ENCODE measurements at places on chromosomes 5 and 9.

GRCh38 chr5:64331597-64332277, 166.1 kb downstream of the RNF180 start:
- no peak for DNase-seq

GRCh38 chr5:54229041-54229780, 81.2 kb downstream of the ARL15 start:
- peak; percentile 50 for DNase-seq

GRCh38 chr5:167877924-167878323, 413.5 kb upstream of the WWC1 start:
- no peak for DNase-seq

DNA sequence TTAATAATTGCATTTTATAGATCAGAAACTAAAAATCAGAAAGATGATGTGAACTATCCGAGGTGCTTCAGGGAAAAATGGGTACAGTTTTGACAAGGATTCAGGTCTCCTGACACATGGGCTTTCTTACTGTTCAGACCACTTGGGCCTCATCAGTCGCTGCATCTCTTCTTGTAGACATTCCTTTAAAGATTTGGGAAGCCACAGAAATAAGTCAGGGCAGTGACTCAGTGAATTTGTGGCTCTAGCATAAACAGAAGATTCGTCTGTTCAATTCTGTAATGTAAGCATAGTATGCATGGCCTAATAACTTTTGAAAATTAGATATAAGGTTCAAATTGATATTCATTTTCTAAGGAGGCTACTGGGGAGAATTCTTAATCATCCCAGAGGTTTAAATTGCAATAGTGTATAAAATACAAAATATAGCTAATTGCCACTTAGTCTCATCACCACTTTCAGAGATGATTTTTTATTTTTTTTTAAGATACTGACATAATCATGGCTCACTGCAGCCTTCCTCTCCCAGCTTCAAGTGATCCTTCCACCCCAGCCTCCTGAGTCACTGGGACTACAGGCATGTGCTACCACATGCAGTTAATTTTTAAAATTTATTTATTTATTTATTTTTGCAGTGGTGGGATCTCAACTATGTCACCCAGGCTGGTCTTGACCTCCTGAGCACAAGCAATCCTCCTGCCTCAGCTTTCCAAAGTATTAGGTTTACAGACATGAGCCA, 48.9 kb downstream of the RASEF start:
- DNase-seq: no peak

DNA sequence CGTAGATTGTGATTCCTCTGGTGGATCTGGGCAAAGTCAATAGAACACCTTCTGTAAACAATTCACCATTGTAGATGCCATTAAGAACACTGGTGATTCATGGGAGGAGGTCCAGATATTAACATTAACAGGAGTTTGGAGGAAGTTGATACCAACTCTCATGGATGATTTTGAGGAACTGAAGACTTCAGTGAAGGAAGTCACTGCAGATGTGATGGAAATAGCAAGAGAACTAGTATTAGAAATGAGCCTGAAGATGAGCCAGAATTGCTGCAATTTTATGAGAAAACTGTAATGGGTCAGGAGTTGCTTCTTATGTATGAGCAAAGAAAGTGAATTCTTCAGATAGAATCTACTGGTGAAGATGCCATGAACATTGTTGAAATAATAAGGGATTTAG, 26.9 kb downstream of the TCERG1 start:
- DNase-seq: no peak

DNA sequence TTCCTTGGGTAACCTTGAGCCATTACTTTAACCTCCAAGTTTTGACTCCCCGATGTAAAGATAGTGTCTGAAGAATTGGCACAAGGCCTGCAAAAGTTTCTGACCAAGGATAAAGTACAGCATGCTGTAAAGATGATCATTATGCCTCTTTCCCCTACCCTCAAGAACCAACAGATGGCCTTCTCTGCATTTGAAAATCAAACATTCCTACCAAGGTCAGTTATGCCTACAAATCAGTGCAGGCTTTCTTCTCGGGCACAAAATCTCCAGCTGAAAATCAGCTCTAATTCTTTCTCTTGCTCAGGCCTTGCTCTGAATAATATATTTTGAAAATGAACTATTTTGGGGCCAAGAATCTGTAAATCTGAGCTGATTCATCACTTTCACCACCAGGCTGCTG, 59.7 kb downstream of the PPP2R2B start:
- DNase-seq: no peak

DNA sequence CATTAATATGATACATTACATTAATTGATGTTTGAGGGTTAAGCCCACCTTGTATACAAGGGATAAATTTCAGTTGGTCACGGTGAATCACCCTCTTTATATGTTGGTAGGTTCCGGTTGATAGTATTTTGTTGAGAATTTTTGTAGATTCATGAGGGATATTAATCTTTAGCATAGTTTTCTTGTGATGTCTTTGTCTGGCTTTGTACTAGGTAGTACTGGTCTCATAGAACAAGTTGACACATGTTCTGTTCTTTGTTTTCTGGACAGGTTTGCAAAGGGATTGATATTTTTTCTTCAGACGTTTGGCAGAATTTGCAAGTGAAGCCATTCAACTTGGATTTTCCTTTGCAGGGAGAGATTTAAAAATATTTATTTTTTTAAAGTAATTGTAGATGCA, 49.1 kb upstream of the CLK4 start:
- no peak for DNase-seq

DNA sequence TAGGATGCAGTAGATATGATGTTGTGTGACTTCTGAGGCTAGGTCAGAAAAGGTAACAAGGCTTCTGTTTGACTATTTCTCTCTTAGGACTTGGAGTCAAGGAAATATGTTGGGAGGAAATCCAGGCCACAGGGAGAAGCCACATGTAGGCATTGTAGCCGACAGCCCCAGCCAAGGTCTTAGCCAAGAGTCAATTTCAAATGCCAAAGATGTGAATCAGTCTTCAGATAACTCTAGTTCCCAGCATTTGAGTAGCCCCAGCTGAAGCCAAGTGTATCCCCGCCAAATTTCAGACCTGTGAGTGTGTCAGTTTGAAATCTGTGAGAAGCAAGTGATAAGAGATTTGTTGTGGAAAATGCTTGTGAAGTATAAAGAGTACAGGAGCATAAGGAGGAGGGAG, 38.1 kb upstream of the ISL1 start:
- DNase-seq: no peak

- no peak for DNase-seq
Measured at GRCh38 chr9:94767331-94768072, 41.0 kb downstream of the AOPEP start.

GRCh38 chr9:73219985-73220626, 68.4 kb downstream of the ANXA1 start:
- DNase-seq: peak; percentile 22

GRCh38 chr5:150507474-150508276, at the start of gene NDST1:
Gene NDST1 (plus strand): TSS chr5:150508131. CDS start chr5:150521255, 13,124 bp downstream.
- no peak for DNase-seq

DNA sequence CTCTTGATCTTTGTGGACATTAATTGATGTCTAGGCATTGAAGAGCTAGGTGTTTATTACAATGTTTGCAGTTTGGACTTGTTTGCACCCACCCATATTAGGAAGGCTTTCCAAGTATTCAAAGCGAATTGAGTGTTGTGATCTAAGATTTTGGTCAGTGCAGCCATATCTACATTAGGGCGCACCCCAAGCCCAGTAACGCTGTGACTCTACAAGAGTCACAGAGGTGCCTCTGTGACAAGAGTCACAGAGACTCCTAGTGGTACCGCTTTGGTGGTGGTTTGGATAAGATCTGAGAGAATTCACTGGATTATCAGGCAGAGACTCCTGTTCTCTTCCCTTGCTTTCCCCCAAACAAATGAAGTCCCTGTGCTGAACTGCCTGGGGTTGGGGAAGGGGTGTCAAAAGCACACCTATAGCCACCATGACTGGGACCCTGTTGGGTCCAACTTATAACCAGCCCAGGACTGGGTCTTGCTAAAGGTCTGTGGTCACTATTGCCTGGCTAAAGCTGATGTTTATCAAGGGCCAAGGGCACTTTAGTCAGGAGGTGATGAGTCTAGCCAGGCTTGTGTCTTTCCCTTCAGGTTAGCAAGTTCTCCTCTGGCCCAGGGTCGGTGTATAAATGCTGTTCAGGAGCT, 114.1 kb upstream of the RIOK2 start:
- no peak for DNase-seq

DNA sequence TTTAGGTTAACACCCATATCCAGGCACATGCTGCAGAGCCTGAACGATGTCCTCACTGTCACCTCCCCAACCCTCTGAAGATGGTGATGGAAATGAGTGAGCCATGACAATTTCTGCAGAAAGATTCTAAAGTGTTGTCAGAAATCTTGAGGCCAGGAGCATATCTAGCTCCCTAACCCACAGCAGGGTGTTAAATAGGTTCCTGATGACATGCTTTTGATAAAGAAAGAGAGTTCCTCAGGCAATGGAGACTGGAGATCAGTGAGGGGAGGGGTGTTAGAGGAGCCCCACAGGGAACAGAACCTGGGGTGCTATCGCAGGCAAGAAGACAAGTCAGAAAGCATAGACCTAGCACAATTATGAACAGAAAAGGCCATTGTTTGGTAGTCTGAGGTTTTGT, 95.7 kb downstream of the ENC1 start:
- DNase-seq: no peak

- no peak for DNase-seq
Measured at GRCh38 chr5:73319036-73319435, 129.5 kb downstream of the FOXD1 start.

DNA sequence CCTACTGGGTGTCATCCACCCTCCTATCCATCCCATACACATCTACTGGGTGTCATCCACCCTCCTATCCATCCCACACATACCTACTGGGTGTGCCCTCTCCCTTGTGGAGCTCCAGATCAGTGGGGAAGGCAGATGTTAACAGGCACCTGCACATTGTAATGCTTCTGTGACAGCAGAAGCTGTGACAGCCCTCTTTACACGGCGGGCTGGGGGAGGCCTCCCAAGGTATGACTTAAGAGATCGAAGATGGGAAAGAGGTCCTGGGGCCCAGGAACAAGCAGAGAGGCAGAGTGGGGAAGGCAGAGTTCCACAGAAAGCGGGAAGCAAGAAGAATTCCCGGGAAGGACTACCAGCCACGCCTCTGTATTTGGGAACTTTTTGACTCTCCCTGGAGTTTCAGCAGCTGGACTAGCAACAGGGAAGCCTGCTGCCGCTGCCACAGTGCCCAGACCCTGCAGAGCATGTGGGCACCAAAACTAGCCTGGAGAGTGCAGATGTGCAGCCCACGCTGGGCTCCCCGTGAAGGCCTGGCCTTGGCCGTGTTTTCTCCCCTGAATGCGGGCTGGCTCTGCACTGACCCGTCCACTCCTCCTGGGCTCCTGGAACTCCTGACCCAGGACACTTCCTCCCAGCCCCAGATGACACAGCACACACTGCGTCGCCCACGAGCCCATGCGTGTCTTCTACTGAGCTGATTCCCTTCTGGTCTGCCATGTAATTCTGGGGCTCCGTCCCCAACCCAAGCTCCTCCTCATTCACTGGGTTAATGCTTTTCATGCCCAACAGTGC, 9.3 kb downstream of the TOR1A start:
- DNase-seq: no peak

GRCh38 chr9:72808446-72808768, 144.4 kb downstream of the ALDH1A1 start:
- no peak for DNase-seq

- no peak for DNase-seq
Measured at GRCh38 chr5:163439092-163439425, 1.7 kb downstream of the CCNG1 start.

- no peak for DNase-seq
Measured at GRCh38 chr5:158958021-158958994, 141.4 kb downstream of the EBF1 start.

DNA sequence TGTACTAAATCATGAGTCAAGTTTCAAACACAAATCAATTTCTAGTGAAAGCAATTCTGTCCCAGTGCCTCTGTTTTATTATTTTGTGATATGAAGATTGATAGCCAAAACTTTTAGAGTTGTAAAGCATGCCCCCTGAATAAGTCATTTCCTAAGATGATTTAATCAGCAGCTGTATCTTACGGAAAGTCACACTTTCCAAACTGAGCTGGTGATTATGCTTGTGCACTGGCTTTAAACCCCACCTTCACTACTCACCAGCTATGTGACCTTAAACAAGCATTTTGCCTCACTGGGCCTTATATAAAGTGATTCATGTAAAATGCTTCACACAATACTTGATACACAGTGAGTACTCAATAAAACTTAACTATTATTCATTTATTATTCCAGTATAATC, 78.1 kb downstream of the EDIL3 start:
- no peak for DNase-seq

GRCh38 chr9:35728041-35728971, 3.7 kb downstream of the TLN1 start:
- peak; percentile 17 for DNase-seq

GRCh38 chr9:114779352-114779845, 26.4 kb downstream of the TNFSF15 start:
- no peak for DNase-seq

- DNase-seq: no peak
Measured at GRCh38 chr5:146426853-146427618, 20.1 kb upstream of the TCERG1 start.

DNA sequence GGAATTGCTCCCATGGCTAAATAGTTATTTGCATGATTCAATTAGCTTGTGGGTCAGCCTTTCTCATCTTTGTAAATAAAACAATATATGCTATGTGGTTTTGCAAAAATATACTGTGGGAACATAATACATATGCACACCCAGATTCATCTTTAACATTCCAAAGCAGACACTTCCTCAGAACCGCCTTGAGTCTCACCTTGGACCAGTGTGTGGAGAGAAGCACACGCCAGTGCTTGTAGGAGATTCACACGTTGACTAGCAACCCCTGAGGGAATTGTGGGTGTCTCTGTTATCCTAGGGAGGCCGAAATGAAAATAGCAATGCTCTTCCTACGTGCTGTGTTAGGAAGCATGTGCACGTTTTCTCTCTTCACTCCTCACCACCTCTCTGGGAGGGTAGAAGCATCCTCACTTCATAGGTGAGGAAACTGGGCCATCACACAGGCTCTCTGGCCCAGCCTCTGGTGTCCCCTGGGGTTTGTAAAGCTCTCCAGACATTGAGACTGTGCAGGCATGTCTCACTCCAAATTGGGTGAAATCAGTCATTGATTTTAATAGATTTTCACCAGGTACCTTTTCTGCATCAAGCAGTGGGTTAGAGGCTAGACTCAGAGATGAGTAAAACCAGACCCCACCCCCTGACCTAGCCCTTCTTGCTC, 221.7 kb downstream of the PBX3 start:
- DNase-seq: no peak
